ENCODE measurements at places on chromosomes 2 and 18. TPM values are rescaled to one million over a fixed set of nuclear protein-coding genes. Genes with fewer than 3 reads are reported as not detected.

DNA sequence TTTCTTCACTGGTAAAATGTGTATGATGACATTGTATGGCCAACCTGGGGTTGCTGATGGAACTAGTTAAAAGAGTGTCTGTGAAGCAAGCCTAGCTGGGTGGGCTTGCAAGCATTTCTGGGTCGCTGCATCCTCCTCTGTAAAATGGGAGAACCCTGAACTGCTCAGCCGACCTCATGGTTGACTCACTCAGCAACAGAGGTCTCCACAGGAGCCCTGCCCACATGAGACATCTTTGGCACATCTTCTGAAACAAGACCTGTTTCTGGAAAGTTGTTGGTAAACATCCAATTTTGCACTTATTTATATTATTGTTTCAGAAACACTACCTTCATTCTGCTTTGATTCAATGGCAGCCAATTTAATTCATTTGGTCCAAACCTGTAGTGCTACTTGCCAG is 52.6 kb downstream of the BCL11A start:
- H3K36me3 ChIP-seq = no peaks in the 10 kb centered on the region
- no peak for DNase-seq
- no peak overlapping the region for H3K27ac ChIP-seq

DNA sequence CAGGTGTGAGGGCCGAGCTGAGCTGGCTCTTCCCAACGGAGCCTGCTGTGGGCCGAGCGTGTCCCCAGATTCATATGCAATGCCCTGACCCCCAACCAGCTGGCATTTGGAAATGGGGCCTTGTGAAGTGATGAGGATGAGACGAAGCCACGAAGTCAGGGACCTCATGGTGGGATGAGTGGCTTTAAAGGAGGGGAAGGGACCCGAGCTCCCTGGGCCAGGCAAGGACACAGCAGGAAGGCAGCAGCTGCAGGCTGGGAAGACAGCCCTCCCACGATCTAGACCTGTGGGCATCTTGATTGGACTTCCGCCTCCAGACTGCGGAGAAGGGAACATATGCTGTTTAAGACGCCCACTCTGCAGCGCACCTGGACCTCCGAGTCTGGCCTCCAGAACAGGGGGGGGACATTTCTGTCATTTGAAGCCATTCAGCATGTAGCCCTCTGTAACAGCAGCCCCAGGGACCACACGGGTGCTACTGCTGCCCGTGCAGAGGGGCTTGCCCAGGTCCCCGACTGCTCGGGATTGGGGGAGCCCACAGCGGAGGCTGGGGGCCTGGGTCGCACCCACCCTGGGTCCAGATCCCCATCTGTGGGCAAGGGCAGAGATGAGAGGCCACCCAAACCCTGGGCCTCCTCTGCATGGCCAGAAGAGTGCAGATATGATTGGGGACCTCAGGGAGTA is 27.2 kb downstream of the KIF1A start:
- H3K27ac ChIP-seq = peak overlapping the region; percentile 72
- no peaks in the 10 kb centered on the region for H3K4me1 ChIP-seq
- no peaks in the 10 kb centered on the region for H3K27me3 ChIP-seq
- H3K4me3 ChIP-seq = no peak overlapping the region

GRCh38 chr2:126832014-126832413 is 66.7 kb upstream of the TEX51 start:
- H3K4me1 ChIP-seq = no peaks in the 10 kb centered on the region
- H3K36me3 ChIP-seq = no peaks in the 10 kb centered on the region
- no peak overlapping the region for H3K27ac ChIP-seq
- H3K27me3 ChIP-seq = no peaks in the 10 kb centered on the region
- no peak for DNase-seq

DNA sequence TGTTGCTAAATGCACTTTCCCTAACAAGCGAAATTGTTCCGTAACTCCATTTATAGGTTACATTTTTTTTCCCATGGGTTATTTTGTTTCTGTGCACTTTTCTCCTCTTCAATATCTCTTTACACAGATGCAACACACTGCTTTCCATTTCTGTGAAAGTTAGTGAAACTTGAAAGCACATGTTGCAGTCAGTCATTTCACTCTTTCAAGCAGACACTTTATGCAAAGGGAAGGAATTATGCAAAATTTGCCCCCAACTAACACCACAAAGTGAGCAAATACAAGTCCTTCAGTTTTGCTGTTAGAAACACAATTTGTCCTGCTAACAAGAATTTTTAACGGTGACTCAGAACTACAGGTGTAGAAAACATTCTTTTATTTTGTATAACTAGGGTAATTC is 124.8 kb downstream of the PTH2R start:
- no peak for DNase-seq
- H3K27me3 ChIP-seq = no peaks in the 10 kb centered on the region
- no peak overlapping the region for H3K4me3 ChIP-seq
- no peaks in the 10 kb centered on the region for H3K4me1 ChIP-seq

- DNase-seq = no peak
- no peaks in the 10 kb centered on the region for H3K4me1 ChIP-seq
- H3K4me3 ChIP-seq = no peak overlapping the region
- H3K27me3 ChIP-seq = no peaks in the 10 kb centered on the region
- no peak overlapping the region for H3K27ac ChIP-seq
Measured at GRCh38 chr2:212441821-212442220, 96.8 kb downstream of the ERBB4 start.

DNA sequence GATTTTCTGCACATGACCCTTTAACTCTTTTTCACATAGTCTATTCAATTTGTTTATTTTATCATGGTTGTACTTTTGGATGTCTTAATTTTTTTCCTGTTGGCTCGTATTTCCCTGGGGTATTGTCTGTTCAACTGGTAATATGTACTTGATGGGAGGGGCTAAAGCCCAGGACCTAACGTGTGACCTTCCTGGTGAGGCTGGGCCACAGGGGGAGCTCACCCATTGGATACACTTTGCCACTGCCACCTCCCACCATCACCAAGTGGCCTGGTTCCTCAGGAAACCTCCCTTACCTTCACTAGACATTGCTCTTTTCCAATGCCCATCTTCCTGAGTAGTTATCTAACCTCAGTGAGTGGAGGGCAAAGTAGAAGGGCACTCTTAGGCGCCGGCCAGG is 143.9 kb upstream of the LTBP1 start:
- H3K27me3 ChIP-seq = no peaks in the 10 kb centered on the region
- no peak for DNase-seq
- no peak overlapping the region for H3K27ac ChIP-seq
- H3K4me3 ChIP-seq = no peak overlapping the region

The SAG gene
- not detected for total RNA-seq

DNA sequence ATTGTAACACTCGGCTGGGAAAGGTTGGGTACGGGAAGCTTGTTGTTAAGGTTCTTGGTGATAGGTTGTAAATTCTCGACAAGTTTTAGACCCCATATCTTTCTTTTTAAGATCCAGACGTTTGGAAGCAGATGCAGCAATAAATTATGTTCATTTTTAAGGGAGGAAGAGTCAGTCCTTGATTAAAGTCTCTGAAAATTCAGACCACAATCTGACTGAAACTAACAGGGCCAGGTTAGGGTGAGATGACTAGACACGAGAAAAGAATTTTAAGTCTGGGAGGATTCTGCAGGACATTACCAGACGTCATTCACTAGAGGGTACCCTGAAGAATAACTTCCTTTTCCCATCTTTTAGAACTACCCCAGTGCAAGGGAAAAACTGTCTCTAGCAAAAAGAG is 16.1 kb downstream of the WIPF1 start:
- peaks cover 1% of the 10 kb centered on the region for H3K4me1 ChIP-seq
- no peak overlapping the region for H3K4me3 ChIP-seq
- H3K36me3 ChIP-seq = no peaks in the 10 kb centered on the region
- no peak overlapping the region for H3K27ac ChIP-seq
- H3K27me3 ChIP-seq = no peaks in the 10 kb centered on the region
- no peak for DNase-seq

Measured in ovary (tissue), 10 donors.